ENCODE measurements at places on chromosomes 6 and 20. TPM values are rescaled to one million over a fixed set of nuclear protein-coding genes. Genes with fewer than 3 reads are reported as not detected.

DNA sequence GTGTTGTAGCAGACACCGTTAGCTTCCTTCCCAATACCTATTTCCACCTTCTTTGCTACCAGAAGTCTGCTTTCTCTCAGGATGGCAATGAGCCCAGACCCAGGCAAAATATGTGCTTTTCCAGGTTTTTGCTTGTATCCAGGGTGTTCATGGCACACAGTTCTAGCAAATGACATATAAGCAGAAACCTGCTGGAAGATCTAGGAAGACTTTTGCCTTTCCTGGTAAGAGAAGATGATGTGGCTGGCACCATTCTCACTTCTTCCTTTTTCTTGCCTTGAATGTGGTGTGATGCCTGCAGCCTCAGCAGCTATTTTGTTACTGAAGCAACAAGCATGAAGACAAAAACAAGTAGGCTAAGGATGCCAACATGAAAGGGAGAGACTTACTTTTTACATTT lies 19.2 kb upstream of the TBC1D22B start:
- DNase-seq: no peak

DNA sequence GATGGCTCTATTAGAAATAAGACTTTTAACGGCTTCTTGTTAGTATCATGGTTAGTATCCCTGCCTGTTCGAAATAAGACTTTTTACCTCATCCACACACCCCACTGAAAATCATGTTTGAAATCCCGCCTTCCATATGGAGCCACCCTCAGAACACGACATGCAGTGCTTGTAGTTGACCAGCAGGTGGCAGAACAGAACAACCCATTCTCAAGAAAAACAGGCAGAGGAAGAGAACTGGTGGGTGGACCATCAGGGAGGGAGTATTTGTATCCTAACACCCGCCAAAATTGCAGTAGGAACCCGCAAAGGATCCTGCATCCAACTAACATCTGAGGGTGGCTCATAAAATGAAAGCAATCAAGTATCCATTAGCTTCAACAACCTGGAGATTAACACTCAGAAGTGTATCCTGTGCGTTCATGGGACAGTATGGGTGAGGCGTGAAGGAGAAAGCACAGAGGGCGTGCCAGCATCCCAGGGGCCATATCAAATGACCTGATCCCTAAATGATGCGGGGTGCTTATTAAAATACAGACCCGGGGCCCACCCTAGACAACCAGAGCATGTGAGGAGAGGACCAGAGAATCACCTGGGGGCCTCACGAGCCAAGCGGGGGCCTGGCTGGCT lies 89.6 kb upstream of the NHSL1 start:
- DNase-seq: no peak

DNA sequence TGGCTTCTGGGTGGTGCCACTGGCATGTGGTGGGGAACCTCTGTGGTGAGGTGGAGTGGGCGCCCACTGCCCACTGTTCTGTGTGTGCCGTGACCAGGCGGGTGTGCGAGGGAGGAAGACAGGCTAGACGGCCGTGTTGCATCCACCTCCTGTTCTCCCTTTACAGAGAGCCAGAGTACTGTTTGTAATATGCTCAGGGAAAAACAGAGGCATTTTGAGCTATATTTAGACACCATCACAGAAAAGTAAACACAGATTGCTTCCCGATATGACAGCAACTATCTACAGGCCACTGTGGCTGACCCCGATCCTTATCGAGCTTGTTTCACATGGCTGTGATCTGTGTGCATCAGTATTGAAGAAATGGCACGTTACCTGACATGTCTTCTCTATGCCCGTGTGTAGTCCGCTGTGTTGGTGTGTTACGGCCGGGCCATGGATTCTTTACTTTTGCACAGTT lies 45.6 kb downstream of the ARID1B start:
- no peak for DNase-seq

- DNase-seq: no peak
Observed at GRCh38 chr20:61324906-61325305, 72.8 kb downstream of the CDH4 start.

- DNase-seq: no peak
Observed at GRCh38 chr20:51811042-51811355, 8.7 kb upstream of the SALL4 start.

PIGU gene
- 46.2 TPM for total RNA-seq

MYLK4 gene
- 0.65 TPM for total RNA-seq

CCND3 gene
- total RNA-seq: 172 TPM
